ENCODE measurements at places on chromosomes 7 and 10.
A peak's percentile ranks its signal among the peaks of the same experiment; 100 is the strongest.

GRCh38 chr10:108064746-108065260, 900.3 kb upstream of the SORCS1 start:
- DNase-seq: no peak

- no peak for DNase-seq
Observed at GRCh38 chr7:78765943-78766729, 687.3 kb downstream of the MAGI2 start.

DNA sequence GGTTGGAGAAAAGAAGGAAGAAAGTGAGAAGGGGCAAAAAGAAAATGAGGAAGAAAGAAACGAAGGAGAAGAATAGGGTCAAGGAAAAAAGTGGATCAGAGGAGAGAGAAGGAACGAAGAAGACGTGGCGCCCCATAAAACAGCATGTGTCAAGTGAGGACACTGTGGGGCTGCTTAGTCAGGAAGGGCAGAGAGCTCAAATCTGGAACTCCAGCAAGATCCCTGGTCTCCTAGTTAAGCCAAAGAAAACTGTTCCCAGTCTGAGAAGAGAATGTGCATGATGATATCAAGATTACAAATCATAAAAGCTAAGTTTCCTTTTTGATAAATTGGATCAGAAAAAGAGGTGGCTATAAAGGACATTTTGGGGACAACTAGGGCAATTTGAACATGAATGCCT, 33.0 kb downstream of the CREB3L2 start:
- no peak for DNase-seq

- no peak for DNase-seq
Observed at GRCh38 chr7:46710927-46711326, 789.9 kb upstream of the IGFBP3 start.

GRCh38 chr10:59611048-59611447, 98.6 kb downstream of the SLC16A9 start:
- no peak for DNase-seq

DNA sequence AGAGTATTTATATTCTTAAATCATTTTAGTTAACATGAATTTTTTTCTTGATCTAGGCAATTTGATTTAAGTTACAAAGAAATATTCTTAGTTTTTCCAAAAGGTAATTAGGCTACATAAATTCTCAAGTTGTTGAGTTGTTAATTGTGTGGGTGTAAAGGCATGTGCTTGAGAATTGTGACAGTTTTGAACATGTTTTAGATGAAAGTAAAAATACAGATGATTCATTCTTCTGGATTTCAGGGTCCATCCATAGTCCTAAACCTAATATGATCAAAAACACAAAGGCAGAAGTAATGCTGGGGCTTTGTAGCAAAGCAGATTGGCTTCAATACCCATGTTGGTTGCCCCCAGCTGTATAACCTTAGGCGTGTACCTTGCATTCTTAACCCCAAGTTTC, 127.9 kb downstream of the CPED1 start:
- DNase-seq: no peak

- no peak for DNase-seq
Observed at GRCh38 chr7:122702872-122703510, at the start of gene RNF148. Gene RNF148 (minus strand): TSS chr7:122702922. CDS start chr7:122702750, 172 bp downstream.

DNA sequence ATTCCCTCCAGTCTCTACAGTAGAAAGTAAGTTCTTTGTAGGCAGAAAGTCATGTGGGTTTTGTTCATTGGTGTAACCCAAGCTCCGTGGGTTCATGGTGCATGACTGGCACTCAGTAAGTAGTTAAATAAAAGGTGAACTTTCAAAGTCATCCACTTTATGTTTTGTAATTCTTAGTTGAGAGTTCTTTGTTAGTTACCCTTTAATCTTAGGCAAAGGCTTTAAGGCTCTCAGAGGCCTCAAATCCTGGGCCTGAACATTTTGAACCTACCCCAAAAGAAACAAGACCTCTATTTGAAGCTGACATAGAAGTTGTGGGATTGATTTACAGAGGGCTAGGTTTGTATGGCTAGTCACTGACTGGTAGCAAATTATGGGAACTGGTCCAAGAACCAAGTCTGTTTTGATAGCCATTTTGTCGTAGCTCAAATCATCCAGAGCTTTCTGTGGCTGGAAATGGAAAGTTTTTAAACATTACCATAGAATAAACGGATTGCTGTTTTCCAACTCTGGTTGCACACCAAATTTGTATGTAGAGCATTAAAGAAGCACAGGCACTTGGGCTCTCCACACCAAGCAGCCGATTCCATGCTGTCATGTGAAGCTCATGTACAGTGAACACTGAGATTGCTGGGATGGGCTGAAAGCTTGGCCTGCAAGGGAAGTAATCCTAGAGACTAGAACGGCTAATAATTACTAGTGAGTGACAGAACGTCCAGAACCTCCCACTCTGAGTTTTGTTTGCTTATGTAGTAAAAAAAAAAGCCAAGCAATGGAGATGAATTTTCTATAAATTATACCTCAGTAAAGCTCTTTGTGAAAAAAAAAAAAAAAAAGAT, 53.5 kb downstream of the DENND11 start:
- no peak for DNase-seq

DNA sequence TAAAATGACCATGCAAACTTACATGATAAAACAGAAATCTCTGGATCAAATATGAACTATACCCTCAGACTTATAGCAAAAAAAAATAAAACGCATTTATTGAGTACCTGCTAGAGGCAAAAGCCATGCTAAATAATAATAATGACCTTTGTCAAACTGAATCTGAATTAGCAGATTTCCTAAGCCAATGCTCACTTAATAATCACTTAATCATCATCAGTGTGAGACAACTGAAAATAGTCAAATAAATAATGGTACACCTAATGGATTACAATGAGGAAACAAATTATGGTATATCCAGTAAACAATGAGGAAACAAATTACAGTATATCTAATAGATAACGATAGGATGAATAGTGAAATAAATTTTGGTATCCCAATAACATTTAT, 37.6 kb downstream of the COL1A2 start:
- no peak for DNase-seq

- no peak for DNase-seq
Observed at GRCh38 chr10:921471-922414, 9.8 kb downstream of the LARP4B start.

DNA sequence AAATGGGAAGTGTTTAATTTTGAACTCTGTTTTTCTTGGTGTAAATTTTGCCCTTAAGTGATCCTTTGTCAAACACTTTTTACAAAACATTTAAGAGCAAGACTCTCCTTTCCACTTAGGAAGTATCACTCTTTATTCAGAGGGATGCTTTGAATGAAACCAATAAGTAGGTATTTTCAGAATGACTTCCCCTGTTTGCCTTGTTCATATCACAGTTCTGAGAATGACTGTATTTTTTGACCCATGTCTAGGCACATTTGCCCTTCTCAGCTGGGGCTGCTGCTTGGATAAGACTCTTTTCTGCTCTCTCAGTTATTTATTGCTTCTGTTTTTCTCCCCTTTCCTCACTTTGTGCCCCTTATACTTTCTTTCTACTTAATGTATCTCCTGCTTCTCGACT, 98.2 kb downstream of the CCNY start:
- no peak for DNase-seq

GRCh38 chr7:44257618-44258422, 57.0 kb downstream of the YKT6 start:
- peak; percentile 40 for DNase-seq

Data from activated CD4-positive, CD25-positive, alpha-beta regulatory T cell treated with anti-CD3 and anti-CD28 coated beads, Interleukin-2, amount 50 U/mL, for 16 hours (primary cell).